ENCODE measurements at places on chromosomes 3 and 15.

GRCh38 chr3:167783781-167784180, 48.3 kb downstream of the SERPINI1 start:
- no peak for DNase-seq

GRCh38 chr3:24363242-24363641, 131.4 kb downstream of the THRB start:
- no peak for DNase-seq

DNA sequence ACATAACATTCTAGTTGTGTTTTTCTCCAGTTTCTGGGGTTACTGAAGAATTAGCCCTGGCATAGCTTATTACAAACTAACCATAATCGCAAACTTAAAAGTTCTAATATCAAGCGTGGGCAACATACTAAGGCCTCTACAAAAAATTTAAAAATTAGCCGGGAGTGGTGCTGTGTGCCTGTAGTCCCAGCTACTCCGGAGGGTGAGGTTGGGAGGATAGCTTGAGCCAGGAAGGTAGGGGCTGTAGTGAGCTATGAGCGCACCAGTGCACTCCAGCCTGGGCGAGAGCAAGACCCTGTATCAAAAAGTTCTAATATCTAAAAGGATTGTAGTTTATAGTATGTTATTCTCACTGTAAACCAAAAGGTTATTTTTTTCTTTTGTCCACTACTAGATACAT, 1.1 kb downstream of the OIP5 start:
- no peak for DNase-seq

GRCh38 chr3:128549283-128550112, 56.5 kb upstream of the GATA2 start:
- no peak for DNase-seq

GRCh38 chr3:105759442-105760078, 109.3 kb downstream of the CBLB start:
- no peak for DNase-seq

GRCh38 chr3:21624524-21624923, 126.5 kb downstream of the ZNF385D start:
- DNase-seq, result no peak

GRCh38 chr3:127413318-127413673, 125.5 kb upstream of the PRR20G start:
- DNase-seq, result no peak

DNA sequence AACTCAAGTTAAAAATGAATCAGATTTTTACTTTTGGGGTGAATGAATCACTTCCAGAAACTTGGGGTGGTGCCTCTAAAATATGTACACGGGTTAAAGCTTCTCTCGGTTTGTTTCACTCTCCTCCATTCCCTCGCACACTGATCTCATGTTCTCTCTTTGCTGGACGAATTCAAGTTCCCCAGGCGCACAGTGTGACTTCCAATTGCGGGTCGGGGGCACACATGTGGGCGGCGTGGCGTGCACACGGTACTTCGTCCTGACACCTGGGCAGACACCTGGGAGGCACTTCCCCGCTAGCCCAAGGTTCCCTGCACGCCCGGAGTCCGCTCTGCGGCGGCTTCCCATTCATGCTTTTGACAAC, 692 bp downstream of the SCAANT1 start:
- no peak for DNase-seq

GRCh38 chr3:45644063-45644790, 45.0 kb upstream of the SACM1L start:
- DNase-seq, result no peak

DNA sequence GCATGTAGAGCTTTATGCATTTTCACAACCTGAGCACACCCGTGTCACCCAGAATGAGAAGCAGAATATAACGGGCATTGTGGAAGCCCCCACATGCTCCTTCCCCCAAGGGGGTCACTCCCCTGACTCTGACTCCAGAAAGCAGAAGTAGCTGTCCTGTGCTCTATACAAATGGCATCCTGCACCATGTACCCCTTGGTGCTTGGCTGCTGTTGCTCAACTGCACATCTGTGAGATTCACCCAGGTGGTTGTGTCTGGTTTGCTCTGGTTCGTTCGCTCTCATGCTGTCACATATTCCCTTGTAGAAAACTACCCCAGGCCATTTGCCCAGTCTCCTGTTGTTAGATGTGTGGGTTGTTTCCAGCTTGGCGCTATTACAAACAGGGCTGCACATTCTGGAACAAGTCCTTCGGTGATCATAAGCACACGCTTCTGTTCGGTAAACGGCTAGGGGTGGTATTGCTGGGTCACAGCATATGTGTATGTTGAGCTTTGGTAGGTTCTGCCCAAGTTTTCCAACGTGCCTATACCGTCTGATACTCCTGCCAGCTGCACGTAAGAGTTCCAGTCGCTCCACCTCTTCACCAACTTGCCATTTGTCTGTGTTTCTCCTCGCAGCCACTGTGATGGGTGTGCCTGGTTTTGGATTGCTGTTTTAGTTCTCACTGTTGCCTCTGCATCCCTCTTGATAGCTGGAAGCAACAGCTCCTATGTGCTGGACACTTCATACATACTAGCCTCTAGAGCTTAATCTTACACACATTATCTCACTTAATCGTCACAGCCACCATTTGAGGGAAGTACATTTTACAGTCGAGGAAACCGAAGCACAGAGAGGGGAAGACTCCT, 65.4 kb upstream of the SLC6A6 start:
- DNase-seq, result no peak

DNA sequence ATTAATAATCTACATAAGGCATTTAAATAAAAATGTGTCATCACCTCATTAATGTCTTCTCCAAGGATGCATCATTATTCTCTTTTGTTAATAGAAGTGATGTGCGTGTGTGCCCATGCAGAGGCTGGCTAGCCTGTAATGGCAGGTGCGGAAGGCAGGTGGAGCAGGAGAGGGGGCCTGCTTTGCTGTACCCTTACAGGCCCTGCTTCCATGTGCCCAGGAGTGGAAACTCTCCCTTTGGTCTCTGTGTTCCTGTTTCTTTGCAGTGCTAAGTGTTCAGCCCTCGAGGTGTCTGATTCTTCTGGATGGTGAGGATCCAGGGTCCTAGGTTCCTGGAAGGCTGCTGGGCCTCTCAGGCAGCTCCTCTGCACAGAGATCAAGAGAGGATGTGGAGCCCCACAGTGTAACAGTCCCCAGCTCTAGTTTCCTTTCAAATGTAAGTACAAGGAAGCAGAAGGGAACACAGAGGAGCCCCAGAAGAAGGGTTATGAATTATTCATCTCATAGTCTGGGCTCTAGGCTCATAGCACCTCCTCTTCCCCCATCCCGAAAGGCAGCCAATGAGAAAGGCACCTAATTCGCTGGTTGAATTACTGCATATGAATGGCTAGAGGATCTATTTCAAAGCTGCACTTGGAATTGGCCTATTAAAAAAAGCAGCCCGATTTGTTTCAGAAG, 39.2 kb upstream of the AGBL1 start:
- peak; percentile 17 for DNase-seq

DNA sequence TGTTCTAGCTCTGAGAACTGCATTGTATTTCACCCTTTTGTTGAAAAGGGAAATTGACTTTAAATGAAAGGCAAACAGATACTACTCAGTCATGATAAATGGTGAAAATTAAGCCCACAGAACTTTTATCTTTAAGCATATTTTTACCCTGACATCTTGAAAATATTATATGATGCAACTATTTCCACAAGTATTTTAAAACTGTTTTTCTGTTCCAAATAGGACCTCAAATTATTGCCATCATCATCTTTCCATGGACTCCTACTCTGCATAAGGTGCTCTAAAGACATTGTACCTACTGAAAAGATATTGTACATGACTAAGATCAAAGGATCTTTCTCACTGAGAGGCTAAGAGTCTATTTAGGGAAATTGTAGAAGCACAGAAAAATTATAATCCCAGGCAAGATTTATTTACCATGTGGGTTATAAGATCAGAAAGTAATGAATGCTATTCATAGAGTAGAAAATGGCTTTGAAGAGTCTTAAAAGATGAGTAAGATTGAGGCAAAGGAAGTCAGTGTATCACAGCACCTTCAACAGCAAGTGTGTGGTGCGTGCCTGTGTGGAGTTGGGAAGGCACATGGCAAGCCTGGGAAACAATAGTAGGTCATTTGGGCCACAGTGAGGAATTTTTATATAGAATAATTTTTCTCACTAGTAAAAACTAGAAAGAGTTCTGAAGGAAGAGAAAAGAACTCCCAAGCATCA, 68.8 kb downstream of the VGLL3 start:
- DNase-seq, result no peak

DNA sequence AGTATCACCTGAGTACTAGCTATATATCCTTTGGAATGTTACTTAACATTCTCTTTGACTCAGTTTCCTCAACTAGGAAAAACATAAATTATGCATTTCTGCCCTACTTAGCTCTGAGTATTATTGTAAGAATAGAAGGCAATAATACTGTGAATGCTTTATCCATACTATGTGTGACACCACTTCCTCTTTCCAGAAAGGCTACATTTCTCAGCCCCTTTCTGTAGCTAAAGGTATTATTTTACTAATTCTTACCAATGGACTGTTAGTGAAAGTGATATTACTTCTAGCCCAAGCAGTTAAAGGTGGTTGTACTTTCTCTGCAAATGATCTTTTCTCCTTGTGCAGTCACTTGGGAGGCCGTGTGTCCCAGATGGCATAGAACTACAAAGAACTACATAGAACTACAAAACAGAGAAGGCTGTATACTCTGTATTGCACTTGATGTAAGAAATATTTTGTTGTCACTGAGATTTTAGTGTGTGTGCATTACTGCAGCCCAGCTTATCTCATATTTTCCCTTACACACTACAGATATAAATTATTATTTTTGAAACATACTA, 35.1 kb downstream of the MYH15 start:
- DNase-seq, result no peak

DNA sequence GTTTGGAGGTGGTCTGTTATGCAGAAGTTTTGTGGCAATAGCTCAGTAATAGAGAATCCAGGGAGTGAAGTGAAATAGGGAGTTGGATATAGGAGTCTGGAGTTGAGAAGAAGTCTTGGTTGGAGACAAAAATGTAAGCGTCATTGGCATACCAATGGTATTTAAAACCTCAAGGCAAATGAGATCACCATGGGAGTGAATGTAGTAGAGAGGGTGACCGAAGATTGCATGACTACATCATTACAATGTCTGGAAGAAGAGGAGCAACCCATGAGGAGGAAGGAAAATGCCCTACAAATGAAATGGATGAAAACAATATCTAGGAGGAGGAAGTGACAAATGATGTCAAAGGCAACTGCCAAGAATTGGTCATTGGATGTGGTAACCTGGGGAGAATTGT, 54.4 kb downstream of the CNTN4 start:
- DNase-seq, result no peak

- DNase-seq, result no peak
These were observed 17.7 kb downstream of the CPN2 start for GRCh38 chr3:194333212-194333980.

- DNase-seq, result no peak
These were observed 141.4 kb downstream of the VPS8 start for GRCh38 chr3:184953401-184953800.

GRCh38 chr15:31252171-31252785, 74.4 kb upstream of the KLF13 start:
- DNase-seq, result no peak

DNA sequence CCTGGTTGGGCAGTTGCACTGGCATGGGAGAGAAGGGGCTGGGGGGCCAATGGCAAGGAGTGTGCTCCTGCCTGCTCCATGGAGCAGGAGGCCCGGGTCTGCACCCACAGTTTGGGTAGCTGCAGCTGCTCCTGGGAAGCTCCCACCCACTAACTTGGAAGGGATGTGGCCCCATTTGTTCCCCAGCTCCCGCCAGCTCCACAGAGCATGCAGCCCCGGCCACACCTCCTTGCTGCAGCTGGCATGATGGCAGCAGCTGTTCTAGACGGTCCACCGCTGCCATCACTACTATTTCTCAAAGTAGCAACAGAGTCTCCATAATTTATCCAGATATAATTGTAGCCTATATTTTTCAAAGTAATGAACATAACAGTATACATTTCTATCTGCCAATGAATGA, 65.8 kb downstream of the PIK3CB start:
- DNase-seq, result no peak

GRCh38 chr3:138694287-138695007, 85.9 kb downstream of the FAIM start:
- DNase-seq, result no peak
